SK-N-SH treated with all-trans-retinoic acid at 6 μM for 48 hours (cell line): ENCODE measurements at places on chromosomes 11 and 22.

- ATAC-seq = peak; percentile 25; the same call in 2 of the 3 replicates
Measured at GRCh38 chr11:1438967-1439330, 47.6 kb downstream of the MOB2 start.

- no peak for ATAC-seq
Measured at GRCh38 chr11:77124488-77124887, 3.6 kb upstream of the MYO7A start.

DNA sequence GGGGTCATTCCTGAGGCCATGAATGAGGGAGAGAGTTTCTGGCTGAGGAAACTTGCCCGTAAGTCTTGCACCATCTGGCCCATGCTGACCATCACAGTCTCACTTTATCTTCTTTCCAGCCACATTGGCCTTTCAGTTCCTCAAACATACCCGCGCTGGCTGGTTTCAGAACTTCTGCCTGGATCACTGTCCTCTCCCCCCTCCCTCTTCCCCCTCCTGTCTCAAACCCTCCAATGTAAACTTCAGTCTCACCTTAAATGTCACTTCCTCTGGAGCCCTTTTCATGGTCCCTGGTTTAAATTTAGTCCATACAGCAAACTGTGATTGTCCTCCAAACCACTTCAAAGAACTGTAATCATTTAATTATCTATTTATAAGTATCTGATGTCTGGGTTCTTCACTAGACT, 3.7 kb upstream of the TMEM109 start:
- ATAC-seq = no peak

DNA sequence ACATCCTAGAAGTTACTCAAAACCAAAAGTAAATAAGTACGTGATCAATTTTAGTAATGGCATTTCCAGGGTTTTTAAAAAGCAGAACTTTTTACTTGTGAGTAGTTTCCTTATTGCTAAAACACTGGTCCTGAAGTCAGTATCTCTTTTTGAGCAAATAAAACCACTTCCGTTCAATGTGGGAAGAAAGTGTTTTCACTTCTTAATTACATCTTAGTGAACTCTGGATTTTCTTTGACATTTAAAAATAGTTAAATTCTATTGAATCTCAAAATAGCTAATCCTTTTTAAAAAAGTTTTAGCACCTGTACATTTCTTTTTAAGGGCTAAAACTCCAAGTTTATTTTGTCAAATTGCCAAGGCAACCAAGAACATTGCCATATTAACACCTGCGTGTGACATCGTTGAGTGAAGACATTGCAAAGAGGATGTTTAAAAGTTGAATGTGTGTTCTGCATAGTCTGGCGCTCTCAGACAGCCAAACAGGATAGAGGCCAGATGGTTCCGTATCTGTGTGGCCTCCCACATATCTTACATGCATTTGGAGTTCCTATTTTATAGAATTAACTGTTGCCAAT, 17.2 kb upstream of the OR5B21 start:
- no peak for ATAC-seq
